ENCODE measurements at places on chromosomes 6 and 20.

- no peak for DNase-seq
Observed at GRCh38 chr6:155939253-155939652, 483.6 kb upstream of the NOX3 start.

DNA sequence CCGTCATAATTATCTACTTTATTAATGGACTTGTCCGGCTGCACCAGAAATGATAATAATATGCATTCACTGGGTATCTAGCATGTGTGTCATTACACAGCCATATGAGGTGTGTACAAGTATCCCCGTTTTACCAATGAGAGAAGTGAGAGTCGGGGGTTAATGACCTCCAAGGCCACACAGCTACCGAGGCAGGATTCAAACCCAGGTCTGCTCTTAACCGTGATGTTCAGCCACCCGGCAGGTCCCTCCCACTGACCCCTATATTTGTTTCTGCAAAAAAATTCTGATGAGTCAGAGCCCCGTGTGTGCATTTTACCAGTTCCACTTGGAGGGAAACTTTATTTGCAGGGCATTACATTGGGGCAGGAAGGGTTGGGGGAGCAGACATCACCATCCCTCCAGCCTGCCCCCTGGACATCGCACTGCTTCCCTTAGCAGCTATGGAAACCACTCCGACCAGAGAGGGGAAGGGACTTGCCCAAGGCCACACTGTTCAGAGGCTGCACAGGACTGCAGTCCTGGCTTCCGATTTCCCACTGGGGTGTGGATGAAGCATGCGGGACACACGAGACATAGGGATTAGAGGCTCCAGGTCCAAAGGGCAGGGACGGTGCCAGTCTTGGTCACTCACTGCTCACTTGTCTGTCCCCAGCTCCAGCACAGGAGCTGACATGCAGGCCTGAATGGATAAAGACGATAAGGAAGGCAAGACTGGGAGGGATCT is 10.1 kb upstream of the SRC start:
- DNase-seq: no peak

GRCh38 chr6:148328876-148329555 is 13.6 kb upstream of the SASH1 start:
- no peak for DNase-seq

DNA sequence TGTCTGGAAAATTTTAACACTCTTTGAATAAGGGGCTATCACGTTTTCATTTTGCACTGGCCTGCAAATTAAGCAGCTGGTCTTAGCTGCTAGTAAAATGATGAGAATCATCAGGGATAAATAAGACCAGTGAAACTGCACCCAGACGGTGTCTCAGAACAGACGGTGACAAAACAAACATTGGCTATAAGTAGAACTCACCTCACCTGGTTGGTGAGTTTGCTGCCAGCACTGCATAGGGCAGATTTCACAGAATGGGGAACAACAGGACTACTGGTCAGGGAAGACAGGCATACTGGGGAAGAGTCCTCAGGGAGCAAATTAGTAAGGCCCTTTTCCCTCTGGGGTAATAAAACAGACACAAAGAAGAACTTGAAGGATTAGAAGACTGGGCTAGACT is 175.9 kb upstream of the CITED2 start:
- DNase-seq: no peak

Data from nucleus accumbens (tissue), 56 donors.